ENCODE measurements at places on chromosomes 5 and 9. TPM values are rescaled to one million over a fixed set of nuclear protein-coding genes. Genes with fewer than 3 reads are reported as not detected.
A peak's percentile ranks its signal among the peaks of the same experiment; 100 is the strongest.

Gene DMRT3
- not detected for total RNA-seq

Gene DIPK1B
- 49.2 TPM for total RNA-seq

DNA sequence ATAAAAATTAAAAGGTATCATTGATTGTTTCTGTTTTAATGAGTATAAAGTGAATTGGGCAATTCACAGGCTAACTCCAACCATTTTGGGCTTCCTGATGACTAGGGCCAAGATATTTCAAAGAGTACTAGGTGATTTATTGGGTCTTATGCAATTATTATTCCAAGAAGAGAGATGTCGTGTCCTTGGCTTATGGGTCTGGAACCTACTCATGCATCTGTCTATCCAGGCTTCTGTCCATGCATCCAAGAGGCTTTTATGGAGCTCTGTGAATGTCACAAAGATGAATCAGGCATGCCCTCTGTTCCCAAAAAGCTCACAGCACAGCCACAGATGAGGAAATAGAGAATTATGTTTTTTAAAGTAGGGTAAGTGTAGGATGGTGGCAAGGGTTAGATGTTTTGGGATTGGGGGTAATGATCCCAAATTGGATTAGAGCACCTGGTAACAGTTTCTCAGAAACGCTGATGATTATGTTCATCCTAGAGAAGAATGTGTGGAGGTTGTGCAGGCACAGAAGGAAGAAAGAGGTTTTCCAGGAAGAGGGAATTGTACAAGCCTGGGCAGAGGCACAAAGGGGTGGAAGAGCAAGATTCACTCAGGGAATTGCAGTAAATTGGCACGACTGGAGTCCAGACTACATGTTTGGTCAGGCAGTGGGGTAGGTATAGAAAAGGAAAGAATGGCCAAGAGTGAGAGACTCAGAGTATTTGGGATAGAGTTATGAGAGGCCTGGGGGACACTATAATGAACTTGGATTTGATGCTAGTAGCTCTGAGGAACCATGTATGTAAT, 83.0 kb upstream of the TNC start:
- no peaks in the 10 kb centered on the region for H3K27me3 ChIP-seq
- H3K36me3 ChIP-seq, result no peaks in the 10 kb centered on the region
- DNase-seq, result no peak
- no peak overlapping the region for H3K4me3 ChIP-seq
- peaks cover 8% of the 10 kb centered on the region for H3K4me1 ChIP-seq

- DNase-seq, result no peak
- peak overlapping the region; percentile 18 for H3K4me3 ChIP-seq
- peaks cover 34% of the 10 kb centered on the region for H3K4me1 ChIP-seq
- no peaks in the 10 kb centered on the region for H3K36me3 ChIP-seq
Measured at GRCh38 chr9:116152390-116152789, 1.2 kb upstream of the PAPPA start.

GRCh38 chr5:6727231-6727630, 14.0 kb downstream of the TENT4A start:
- DNase-seq, result no peak
- peaks cover 64% of the 10 kb centered on the region for H3K4me1 ChIP-seq
- H3K4me3 ChIP-seq, result no peak overlapping the region
- H3K27me3 ChIP-seq, result no peaks in the 10 kb centered on the region

DNA sequence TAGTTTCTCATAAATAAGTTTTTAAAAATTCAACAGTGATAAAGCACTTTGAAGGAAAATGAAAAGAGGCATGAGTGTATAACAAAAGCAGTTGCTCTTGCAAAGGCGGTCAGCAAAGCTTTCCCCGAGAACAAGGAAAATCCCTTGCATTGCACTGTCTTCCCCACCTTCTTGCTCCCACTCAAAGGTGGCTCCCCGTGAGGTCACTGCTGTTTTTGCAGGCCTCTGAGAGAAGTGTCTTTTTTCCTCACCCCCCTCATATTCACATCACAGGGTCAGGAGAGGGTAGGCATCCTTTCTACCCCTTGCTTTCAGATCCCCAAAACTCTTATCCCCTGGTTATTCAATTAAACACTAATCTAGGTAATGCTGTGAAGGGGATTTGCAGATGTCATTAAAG, 15.2 kb upstream of the SLC36A1 start:
- no peaks in the 10 kb centered on the region for H3K4me1 ChIP-seq
- no peak for DNase-seq

DNA sequence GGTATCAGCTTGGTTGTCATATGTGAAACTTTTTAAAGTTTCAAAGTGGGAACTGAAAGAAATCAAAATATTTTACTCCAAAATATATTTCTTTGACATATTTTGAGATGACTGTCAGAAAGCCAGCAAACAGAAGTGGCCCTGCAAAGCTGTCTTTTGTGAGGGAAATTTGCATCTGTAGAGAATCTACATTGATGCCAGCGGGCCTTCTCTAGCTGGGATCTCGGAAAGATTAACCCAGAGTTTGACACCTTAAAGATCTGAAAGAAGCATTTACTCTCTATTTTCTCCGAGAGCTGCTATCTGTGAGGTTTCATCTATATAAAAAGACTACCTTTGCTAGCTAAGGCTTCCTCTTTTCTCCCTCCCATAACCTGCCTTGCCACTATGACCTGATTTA, 303.6 kb downstream of the FBXL17 start:
- no peak for DNase-seq
- H3K36me3 ChIP-seq, result peaks cover 9% of the 10 kb centered on the region
- no peaks in the 10 kb centered on the region for H3K27me3 ChIP-seq
- H3K4me3 ChIP-seq, result no peak overlapping the region

DNA sequence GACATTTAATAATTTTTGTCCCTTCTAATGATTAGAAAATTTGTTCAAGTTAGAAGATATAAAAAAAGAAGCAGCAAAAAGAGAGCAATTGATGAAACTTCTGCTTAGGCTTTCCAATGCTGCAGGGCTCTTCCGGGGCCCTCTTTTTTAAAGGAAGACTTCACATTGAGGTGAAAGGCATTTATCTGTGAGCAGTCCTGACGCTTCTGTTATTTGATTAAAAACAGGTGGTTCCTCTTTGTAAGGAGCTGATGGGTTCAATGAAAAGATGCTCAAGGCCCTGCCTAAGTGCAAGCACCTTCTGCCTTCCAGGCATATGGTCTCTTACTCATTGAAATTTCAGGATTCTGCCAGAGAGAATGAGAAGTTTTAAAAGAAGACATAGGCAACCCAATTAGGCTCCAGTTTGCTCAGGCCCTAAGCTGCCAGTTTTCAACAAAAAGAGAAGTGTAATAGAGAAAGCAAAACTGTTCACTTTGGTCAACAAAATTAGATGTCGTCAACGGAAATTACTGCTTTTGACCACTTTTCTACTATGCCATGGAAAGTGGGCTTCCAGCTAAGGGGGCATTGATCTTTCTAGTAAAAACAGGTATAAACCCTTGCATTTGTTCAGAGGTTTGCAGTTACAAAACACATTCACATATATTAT, 100.2 kb downstream of the INSYN2B start:
- no peak for DNase-seq
- no peaks in the 10 kb centered on the region for H3K4me1 ChIP-seq
- no peak overlapping the region for H3K4me3 ChIP-seq

GRCh38 chr9:92721548-92721947, 43.1 kb downstream of the BICD2 start:
- H3K27ac ChIP-seq, result no peak overlapping the region
- peaks cover 6% of the 10 kb centered on the region for H3K36me3 ChIP-seq
- no peak overlapping the region for H3K4me3 ChIP-seq
- no peak for DNase-seq

- no peaks in the 10 kb centered on the region for H3K36me3 ChIP-seq
- H3K4me3 ChIP-seq, result no peak overlapping the region
- no peaks in the 10 kb centered on the region for H3K27me3 ChIP-seq
- no peaks in the 10 kb centered on the region for H3K4me1 ChIP-seq
- H3K27ac ChIP-seq, result no peak overlapping the region
- no peak for DNase-seq
Measured at GRCh38 chr9:18761742-18762300, 271.2 kb downstream of the SAXO1 start.

DNA sequence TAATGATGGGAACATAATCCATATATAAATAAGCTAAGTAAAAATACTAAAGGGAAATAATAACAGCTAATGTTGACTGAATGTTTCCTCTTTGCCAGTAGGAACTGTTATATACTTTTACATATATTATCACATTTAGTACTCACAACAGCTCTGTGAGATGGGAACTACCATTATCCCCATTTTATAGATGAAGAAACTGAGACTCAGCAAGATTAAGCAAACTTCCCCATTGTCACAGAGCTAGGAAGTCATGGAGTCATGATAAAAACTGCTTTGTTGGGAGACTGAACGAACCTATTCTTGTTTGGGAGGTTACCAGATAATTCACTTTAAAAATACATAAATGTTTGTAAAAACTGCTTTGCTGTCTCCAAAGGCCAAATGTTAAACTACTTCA, 23.4 kb downstream of the WNT8A start:
- H3K27me3 ChIP-seq, result peaks cover 19% of the 10 kb centered on the region
- no peak for DNase-seq
- H3K27ac ChIP-seq, result no peak overlapping the region
- H3K4me3 ChIP-seq, result no peak overlapping the region
- H3K4me1 ChIP-seq, result peaks cover 11% of the 10 kb centered on the region
- H3K36me3 ChIP-seq, result no peaks in the 10 kb centered on the region

GRCh38 chr9:19162956-19163355, 35.7 kb upstream of the PLIN2 start:
- no peaks in the 10 kb centered on the region for H3K36me3 ChIP-seq
- H3K4me1 ChIP-seq, result peaks cover 4% of the 10 kb centered on the region
- H3K27ac ChIP-seq, result no peak overlapping the region
- H3K27me3 ChIP-seq, result no peaks in the 10 kb centered on the region
- DNase-seq, result no peak

Measured in neural crest cell (in vitro differentiated cells).